ENCODE measurements at places on chromosomes 3 and 15.

GRCh38 chr3:64548200-64548889 is 139.5 kb downstream of the ADAMTS9 start:
- DNase-seq: peak; percentile 86

DNA sequence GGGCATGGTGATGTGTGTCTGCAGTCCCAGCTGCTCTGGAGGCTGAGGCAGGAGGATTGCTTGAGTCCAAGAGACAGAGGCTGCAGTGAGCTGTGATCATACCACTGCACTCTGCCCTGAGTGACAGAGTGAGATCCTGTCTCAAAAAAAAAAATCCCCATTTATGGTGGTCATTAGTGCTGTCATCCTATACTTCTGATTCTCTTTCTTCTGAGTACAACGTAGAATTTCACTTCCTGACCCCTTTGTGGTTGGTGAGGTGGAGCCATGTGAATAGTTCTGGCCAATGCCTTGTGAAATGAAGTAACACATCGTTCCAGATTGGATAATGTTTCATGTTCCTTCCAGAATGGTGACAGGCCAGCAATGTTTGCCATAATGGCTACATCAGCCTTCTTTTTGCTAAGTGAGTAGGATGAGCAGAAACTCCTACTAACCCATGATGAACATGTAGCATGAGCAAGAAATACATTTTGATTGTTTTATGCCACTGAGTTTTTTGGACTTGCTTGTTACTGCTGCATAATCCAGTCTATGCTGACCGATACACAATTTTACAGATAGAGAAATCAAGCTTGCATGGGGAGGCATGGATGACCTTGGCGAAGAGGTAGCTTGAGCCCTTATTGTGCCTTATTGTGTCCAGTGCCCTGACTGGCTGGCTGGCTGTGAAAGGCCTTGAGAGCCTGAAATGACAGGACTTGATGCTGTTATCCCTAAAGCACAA is 30.9 kb upstream of the TLE3 start:
- DNase-seq: no peak

DNA sequence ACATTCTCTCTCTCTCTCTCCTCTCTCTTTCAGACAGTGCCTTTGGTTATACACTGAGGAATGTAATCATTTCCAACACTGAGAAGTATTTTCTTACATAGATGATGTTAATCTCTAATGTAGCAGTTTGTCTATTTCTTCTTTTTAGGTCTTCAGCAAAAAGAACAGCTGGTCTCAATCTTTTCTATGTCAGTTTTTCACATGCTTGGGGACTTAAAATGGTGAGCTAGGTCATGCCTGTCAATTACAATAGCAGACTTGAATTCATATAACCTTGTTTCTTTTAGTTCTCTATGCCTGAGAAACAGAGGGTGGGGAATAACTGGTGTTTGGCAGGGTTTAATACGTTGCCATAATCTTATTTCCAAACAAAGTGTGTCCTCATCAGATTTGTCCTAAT is 786.2 kb downstream of the SQOR start:
- DNase-seq: no peak

DNA sequence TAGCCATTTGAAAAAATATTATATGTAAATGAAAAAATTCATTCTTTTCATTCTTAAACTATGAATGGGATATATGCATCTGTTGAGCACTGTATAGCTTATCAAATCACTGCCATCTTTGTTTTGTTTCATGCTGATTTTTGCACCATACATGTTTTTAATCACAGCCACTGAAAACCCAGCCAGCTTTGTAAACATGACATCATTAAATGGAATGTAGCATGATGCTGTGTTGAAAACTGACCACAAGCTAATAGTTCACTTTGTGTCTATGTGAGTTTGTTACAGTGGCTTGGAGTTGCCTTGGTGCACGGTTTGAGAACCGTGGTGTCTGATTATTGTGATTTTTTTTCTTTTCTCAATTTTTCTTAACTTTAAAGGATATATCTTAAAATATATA is 75.7 kb downstream of the GMPS start:
- no peak for DNase-seq

GRCh38 chr15:65413760-65414144 is 9.0 kb downstream of the IGDCC4 start:
- DNase-seq: no peak

- no peak for DNase-seq
These were observed 966.8 kb downstream of the NSUN3 start for GRCh38 chr3:95029644-95030043.

GRCh38 chr3:179149951-179150350 is 1.8 kb downstream of the PIK3CA start:
- DNase-seq: no peak

DNA sequence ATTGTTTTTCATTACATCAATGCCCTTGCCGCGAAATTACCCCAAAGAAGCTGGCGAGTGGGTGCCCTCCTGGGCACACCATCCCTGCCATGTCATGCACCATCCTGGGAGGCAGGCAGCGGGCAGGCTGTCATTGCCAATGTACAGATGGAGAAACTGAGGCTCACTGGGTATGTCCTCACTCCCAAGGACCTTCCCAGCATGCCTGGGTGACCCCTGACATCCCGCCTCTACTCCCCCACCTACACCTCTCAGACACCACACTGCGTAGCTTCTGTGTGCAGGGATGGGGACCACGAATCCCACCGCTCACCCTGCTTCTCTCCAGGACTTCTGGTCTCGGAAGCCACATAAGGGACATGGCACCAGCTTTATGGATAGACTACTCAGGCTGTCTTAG is 41.0 kb upstream of the SLC41A3 start:
- DNase-seq: no peak

- DNase-seq: no peak
These were observed 21.3 kb downstream of the COLQ start for GRCh38 chr3:15500107-15500724.

DNA sequence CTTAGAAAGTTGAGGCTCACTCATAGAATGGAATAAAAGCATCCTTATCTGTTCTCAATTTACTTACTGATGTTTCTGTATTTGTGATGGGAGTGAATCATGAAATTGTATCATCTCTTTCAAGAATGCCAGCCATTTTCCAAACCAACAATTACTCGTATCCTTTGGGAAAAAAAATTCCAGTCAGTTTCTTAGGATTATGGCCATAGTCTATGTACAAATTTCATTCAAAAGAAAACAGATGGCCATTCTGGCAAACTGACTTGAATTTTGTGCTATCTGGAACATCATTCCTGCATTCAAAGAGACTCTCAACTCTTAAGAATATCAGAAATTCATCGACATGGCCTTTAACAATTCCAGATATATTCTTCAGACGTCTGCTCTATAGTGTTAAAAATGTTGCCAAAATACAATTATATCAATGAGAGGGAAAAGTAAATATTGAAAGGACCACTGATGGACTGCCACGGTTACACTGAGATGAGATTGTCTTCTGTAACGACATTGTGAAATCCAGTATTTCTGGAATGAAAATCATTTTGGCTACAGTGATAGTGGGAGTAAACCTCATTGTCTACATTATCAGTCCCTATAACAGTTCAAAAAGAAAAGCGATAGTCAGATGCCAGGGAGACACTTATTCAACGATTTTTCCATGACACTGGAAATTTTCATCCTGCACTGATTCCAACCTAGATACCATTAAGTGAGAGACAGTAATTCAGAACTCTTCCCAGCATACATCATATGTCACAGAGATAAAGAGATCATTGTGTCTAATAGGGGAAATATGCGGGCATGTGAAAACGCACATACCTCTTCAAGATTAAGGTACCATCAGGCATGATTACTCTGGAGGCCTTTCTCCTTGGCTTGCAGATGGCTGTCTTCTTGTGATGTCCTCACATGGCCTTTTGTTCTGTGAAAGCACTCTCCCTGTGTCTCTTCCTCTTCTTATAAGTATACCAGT is 953.8 kb upstream of the ALCAM start:
- DNase-seq: no peak

- DNase-seq: no peak
These were observed 58.2 kb upstream of the TP63 start for GRCh38 chr3:189573004-189573403.

DNA sequence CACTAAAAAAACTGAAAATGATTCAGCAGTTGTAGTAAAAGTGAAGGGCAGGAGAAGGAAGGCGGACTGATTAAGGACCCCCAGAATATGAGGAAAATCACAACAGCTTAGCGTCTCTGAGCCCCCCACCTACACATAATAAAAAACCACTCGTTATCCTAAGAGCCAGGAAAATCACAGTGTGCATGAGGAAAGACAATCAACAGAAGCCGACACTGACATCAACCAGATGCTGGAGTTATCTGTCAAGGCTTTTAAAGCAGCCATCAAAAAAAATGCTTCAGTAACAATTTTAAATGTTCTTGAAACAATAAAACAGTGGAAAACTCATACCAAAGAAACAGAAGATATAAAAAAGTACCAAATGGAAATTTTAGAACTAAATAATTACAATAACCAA is 9.7 kb upstream of the CXCR6 start:
- DNase-seq: no peak
